ENCODE measurements at places on chromosomes 12 and 14.

DNA sequence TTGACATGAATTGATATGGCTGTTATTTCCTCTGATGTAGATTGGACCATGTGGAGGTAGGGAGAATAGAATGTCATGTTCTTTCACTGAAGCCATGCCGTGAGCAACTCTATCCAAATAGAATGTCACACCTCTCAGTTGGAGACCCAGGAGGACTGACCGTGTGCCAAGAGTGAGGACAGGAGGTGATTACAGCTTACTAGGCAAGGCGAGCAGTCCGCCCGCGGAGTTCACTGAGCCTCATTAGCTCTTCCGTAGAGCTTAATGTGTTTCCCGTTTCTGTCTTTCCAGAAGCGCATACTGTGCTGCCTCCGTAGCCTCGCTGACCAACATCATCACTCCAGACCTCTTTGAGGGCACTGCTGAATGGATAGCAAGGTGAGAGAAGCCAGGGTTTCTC lies 45.6 kb downstream of the FNTB start:
- DNase-seq, result no peak

DNA sequence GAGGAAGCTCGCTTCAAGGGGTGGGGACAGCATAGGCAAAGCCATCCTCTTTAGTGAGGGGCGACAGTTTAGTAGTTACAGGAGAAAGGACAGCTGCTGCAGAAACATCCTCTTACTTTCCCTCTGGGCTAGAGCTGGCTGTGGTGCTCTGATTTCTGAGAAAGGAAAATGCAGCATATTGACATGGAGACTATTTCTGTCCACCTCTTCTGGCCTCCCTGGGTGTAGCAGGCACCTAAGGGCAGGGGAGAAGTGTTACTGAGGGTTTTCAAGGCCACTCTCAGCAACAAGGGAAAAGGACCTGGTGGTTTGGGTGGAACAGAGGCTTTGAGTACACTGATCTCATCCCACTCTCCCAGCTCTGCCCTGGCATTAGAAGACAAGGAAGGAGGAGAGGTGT lies 40.0 kb upstream of the CTDSP2 start:
- DNase-seq, result no peak

GRCh38 chr14:67763158-67763822 lies 53.1 kb downstream of the ZFYVE26 start:
- no peak for DNase-seq

DNA sequence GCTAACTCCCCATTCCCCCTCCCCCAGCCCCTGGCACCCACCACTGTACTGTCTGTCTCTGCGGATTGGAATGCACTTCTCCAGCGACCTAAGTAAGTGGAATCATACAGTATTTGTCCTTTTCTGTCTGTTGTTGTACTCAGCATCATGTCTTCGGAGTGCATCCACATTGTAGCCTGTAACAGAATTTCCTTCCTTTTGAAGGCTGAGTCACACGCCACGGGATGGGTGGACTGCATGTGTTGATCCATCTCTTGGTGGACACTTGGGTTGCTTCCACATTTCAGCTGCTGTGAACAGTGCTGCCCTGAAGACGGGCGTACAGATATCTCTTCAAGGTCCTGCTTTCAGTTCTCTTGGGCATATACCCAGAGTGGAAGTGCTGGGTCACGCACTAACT lies 34.4 kb downstream of the DDX51 start:
- no peak for DNase-seq

DNA sequence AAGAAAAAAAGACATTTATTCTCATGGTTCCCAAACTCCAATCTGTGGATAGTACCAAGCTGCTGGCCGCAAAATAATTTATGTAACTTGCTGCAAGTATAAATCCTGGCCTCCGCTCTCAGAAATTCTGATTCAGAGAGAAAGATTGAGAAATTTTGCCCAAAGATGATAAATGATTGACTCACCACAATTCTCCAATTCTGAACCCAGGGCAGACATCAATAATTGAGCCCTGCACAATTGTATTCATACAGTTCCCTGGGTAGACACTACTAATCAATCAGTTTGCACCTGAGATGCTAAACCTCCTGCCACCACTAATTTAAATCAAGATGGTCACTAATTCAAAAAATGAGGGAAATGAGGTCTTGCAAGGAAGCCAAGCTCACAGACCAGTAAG lies 38.2 kb downstream of the TRPV4 start:
- DNase-seq, result peak; percentile 69

DNA sequence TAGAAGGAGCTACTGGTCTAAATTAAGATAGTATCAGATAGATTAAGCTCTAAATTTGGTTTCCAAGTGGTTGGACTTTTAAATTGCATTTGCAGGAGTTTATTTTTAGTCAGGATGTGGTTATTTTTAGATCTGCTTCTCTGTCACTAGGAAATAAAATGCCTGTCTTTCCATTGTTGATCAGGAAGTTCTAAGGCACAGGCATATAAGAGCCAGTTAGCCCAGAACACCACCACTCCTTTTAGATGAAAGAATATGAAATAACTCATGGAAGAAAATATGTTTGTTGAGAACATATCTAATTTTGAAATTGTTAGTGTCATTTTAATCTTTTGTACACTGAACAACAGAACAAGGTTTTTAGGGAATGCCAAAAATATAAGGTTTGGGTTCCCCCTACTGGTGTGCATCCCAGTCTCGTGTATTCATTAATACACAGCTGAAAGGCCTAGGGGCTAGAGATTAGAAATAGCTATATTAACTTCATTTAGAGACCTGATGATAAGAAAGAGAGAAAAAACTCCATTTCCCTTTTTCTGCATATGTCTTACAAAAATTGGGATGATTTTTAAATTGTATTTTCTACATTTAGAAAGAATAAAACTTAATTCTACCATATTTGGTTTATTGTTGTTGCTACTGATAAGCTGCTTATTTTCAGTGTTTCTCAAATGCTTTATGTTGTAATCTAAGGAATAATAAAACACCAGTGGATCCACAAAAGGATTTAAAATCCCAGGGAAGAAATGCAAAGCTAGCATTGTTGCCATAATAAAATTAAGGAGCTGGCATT lies 67.2 kb downstream of the RIC8B start:
- peak; percentile 68 for DNase-seq

DNA sequence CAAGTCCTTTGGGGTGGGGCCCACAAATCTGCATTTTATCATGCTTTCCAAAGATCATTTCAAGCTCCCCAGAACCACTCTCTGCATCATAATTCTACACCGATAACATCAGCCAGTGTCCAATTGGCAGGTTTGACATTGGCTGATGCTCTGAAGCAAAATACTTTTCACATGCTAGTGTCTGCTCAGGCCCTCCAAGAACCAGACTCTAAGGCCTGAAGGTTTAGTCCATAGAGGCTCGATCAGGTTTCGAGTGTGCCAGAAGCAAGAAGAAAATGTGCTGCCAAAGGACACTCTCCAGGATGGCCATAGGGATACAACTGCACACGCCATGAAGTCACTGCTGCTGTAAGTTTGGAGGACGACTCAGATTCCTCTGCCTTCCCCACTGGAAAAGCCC lies 280.3 kb downstream of the KSR2 start:
- DNase-seq, result no peak

DNA sequence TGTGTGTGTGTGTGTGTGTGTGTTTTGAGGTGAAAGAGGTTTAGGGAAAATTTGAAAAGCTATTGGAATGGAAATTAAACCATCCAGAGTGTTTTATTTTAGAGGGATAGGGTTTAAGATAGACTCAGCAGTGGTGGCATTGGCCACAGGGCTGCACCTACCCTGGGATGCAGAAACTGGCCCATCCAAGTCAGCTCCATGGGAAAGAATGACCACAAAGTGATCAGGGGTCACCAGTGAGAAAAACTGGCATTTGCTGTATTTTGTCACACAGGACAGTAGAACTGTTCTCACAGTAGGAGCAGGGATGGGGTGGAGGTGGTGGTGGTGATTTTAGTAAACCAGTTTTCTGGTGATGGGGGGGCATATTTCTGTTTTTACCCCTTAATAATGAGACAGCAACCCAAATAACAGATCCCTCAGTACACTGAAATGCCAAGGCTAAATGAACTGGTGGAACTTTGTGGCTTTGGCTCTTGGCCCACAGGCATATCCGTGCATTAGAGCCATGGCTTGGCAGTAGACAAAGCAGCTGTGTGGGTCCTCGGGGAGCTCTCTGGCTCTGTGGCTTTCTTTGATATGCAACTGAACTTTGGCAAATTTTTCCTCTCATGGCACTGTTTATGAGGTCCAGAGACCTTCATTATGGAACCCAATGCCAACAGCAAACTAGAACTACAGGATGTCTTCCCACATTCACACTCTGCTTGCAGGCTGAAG lies 348.3 kb downstream of the ZFP36L1 start:
- DNase-seq, result peak; percentile 47

DNA sequence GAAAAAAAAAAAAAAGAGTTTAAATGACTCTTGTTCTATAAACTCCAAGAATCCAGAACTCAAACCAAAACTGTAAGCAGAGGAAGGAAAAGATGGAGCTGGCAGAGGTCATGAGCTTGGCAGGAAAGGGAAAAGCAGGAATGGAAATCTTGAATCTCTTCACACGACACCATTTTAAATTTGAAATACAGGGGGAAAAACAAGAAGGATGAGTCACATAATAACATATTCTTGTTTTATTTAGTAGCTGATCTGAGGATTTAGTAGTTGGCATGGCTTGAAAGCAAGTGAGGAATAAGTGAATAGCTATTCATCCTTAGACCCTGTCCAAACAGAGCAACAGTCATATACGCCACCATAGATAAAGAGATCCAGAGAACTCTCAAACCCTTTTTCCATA lies 35.0 kb downstream of the EPS8 start:
- peak; percentile 47 for DNase-seq

GRCh38 chr12:91178781-91179180 lies 3.8 kb downstream of the DCN start:
- no peak for DNase-seq

DNA sequence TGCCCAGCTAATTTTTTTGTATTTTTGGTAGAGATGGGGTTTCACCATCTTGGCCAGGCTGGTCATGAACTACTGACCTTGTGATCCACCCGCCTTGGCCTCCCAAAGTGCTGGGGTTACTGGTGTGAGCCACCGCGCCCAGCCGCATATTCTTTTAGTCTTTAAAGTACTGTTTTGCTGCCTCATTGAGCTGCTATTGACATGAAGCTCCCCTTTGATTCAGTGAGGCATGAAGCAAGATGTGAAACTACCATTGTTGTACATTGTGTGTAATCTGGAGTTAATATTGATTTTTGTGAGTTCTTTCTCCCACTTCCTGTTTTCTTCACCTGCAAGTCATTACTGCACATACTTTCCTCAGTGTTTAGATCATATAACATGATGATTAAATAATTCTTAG lies 80.8 kb downstream of the MNAT1 start:
- DNase-seq, result no peak

DNA sequence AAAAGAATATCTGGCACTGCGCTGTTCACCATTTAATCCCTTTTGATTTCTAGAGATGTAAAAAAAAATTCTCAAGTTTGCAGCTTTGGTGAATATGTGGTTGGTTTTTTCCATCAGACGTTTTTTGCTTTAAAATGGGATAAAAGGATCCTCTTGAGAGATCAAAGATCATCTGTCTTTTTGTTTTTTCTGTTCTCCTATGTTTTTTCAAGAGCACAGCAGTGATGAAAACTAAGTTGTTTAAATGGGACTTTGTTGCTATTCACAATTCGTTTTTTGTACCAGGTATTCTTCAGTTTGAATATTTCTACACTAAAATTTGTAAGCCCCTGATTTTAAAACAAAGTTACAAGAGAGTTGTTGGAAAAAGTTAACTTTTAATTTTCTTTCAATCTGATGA lies 29.7 kb upstream of the REP15 start:
- no peak for DNase-seq

- DNase-seq, result peak; percentile 60
Measured at GRCh38 chr12:88579601-88580050, 645 bp downstream of the KITLG start.

GRCh38 chr14:59187802-59188460 lies 536 bp upstream of the DAAM1 start:
- DNase-seq, result peak; percentile 15

GRCh38 chr14:72553656-72554055 lies 340.2 kb downstream of the DPF3 start:
- no peak for DNase-seq

DNA sequence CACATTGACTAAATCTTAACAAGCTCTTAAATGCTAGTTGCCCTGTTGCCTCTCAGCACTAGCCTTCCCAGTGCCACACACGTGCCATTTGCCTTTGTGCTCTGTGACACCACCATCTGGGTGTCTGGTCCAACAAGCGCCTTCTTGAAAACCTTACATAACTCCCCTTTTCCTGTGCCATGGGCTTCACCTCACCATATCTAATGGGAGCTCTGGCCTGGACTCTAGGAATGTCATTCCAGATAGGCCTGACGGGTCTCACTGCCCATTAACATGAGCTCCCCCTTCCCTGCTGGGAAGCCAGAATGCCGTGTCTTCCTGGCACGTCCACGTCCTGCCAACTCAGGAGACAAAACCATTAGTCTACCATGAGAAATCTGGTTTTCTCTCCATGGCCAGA lies 24.4 kb downstream of the SSPN start:
- DNase-seq, result no peak

DNA sequence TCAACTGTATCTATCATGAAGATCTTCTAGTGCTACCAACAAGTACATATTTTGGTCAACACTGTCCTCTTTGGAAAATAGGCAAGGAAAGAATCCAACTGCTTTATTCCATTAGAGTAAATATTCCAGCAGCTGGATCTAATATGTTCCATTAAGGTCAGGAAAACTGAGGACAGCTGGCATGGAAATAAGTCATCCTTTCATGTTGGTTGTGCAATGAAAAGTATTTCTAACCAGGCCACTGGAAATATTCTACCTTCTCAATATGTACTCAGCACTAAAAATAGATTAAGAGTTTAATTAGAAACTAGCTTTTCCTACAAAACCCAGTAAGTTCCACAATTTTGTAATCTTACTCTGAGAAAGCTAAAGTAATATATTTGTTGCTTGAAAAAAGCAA lies 19.6 kb downstream of the HIGD1C start:
- peak; percentile 72 for DNase-seq

- DNase-seq, result peak; percentile 80
Measured at GRCh38 chr12:31589904-31590641, 863 bp downstream of the DENND5B start.

GRCh38 chr12:111149299-111149698 lies 219.6 kb downstream of the PHETA1 start:
- DNase-seq, result no peak
